Liver (tissue), 10 donors: ENCODE measurements at places on chromosomes 11 and 22. TPM values are rescaled to one million over a fixed set of nuclear protein-coding genes. Genes with fewer than 3 reads are reported as not detected.

Gene DEPDC7
- total RNA-seq, result 64.8 TPM

Gene UPK3A
- total RNA-seq, result 0.42 TPM

Gene POU2AF3
- 0.65 TPM for total RNA-seq

Gene SYT9
- total RNA-seq, result 5.4 TPM

DNA sequence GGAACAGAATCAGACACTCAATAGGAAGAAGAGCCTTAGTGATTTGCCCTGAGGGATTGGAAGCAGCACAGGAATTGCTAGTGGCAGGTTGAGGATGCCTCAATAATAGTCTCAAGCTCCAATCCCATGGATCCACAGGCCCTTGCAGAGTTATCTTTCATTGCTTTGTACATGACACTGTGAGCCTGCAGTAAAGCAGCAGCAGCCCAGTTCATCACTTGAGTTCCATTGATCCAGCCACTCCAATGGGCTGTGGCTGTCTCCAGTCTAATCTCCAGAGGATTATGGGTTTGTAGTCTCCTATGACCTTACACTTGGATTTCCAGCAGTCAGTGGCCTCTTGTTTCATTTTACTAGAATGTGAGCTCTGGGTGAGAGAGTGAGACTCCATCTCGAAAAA is 45.4 kb downstream of the AAMDC start:
- DNase-seq, result no peak

DNA sequence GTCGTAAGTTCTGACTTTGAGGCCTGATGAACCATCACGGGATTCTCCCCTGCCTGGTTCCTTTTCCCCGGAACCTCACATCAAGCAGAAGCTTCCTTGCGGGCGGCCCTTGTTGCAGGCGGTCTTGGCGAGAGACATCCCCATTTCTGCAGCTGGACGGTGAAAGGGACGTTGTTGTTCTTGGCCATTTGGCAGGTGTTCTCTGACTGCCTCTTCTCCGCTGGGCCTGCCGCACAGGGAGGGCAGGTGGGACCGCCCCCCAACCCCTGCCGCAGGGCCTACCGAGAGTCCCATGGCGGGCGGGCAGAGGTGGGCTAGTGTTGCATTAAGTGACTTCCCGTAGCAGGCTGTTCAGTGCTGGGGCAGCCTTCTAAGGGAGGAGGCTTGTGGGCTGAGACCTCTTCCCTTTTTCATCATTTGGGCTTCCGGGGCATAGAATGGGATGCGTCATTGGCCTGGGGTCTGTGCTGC is 26.9 kb upstream of the GRAMD4 start:
- no peak for DNase-seq

- no peak for DNase-seq
These were observed 96.0 kb downstream of the WNT7B start for GRCh38 chr22:45880716-45881523.

GRCh38 chr11:66325263-66325671 is 8.4 kb upstream of the CD248 start:
- no peak for DNase-seq

GRCh38 chr22:38878001-38878400 is 6.0 kb upstream of the CBX6 start:
- DNase-seq, result no peak

DNA sequence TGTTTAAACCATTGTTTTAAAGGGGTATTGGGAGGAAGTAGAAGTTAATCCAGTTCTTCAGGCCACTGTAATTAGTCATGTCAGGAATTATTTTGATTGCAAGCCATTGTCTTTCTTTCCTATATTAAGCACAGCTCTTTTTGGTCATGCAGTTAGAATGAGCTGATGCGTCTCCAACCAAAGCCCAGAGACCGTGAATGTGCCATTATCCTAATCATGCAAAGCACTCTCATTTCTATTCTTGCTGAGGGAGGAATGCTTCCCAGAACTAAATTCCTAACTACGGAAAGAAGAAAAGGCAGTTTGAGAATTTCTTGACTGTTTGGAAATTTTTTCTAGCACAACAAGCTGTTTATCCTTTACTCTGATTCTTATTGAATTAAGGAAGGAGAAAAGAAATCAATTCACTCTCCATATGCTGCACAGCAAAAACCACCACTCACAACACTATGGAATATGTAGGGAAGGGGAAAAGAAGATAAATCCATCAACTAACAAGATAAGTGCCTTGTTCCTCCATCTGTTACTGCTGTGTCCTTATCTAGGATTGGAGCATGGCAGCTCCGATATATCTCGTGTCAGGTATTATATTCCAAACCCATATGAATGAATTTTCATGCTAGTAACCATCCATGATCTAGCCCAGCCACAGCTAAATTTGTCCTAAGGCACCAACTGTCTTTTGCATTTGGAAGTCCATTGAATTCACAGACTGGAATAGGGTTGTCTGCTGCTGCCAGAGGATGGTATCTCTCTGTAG is 70.8 kb downstream of the NTM start:
- no peak for DNase-seq

GRCh38 chr11:130778705-130779104 is 137.6 kb downstream of the SNX19 start:
- DNase-seq, result no peak

DNA sequence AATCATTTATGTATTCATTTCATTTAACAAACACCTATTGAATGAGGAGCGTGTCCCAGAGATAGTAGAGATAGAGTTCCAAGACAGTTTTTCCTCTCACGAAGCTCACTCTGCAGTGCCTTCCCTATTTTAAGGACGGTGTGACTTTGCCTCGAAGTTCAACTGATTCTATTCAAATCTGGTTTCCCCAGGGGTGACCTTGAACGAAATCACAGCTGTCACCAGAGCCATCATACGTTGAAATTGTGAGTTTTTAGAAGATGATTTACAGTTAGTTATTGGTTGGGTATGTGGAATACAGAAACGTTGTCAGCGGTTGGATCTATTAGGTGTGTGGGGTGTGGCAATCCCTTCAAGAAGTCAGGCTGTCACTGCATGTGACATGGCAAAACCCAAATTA is 33.9 kb upstream of the SESN3 start:
- no peak for DNase-seq

DNA sequence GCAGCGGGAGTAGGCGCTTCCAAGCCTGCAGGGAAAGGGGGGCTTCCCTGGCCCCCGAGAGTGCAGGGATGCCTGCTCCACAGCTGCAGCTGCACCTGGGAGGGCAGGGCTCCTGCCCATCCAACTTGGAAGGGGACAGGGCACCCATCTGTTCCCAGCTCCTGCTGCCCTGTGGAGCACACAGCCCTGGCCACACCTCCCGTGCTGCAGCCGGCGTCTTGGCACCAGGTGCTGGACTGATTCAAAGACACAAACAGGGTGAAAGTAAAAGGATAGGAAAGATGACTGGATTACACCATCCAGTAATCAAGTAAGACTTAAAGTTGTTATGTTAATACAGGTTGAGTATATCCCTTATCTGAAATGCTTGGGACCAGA is 14.8 kb downstream of the NPAT start:
- no peak for DNase-seq

DNA sequence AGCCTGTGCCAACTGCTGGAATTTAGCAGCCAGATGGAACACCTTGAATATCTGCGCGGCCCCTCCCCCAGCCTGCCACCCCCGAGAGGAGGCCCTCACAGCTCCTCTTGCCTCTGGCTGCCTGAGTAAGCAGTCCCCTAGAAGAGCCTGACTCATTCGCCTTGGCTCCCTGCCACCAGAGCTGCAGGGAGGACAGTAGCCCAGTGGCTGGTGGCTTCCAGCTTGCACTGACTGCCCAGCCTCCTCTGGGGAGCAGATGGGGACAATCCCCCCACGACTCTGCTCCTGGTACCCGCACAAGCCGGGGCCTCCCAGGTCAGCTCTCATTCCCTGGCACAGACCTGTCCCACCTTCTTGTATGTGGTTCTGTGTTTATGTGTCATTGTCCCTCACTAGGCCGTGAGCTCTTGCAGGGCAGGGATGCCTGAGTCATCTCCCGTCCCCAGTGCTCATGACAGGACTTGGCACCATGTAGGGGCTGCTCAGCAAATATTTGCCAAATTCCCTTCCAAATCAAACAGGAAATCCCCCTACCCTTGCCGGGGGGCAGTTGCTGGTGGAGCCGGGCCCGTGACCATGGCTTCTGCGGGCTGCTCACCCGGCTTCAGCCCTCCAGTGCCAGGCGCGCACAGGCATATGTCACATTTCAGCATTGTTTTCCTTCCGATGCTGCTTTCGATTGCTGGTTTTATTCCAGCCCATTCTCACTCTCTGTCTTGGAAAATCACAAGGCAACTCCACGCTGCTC is 43.6 kb downstream of the CACNG2 start:
- peak; percentile 61 for DNase-seq
